Lung (tissue), 17 donors: ENCODE measurements at places on chromosomes 6 and 20. TPM values are rescaled to one million over a fixed set of nuclear protein-coding genes. Genes with fewer than 3 reads are reported as not detected.

Gene BPIFB2
- 2.3 TPM for total RNA-seq

Gene HCRTR2
- total RNA-seq: not detected

Gene CCDC167
- 19.3 TPM for total RNA-seq

Gene FOXP4
- total RNA-seq: 22.6 TPM

GRCh38 chr6:16731478-16732051 is 29.7 kb downstream of the ATXN1 start:
- DNase-seq: peak; percentile 66
- no peaks in the 10 kb centered on the region for H3K27me3 ChIP-seq
- peaks cover 23% of the 10 kb centered on the region for H3K4me1 ChIP-seq

GRCh38 chr6:163955096-163955495 is 540.6 kb downstream of the QKI start:
- no peaks in the 10 kb centered on the region for H3K4me1 ChIP-seq
- H3K27ac ChIP-seq: no peak overlapping the region
- no peaks in the 10 kb centered on the region for H3K27me3 ChIP-seq

GRCh38 chr6:49541210-49541724 is 9.2 kb upstream of the C6orf141 start:
- DNase-seq: no peak
- H3K36me3 ChIP-seq: no peaks in the 10 kb centered on the region
- H3K4me3 ChIP-seq: no peak overlapping the region
- H3K27ac ChIP-seq: no peak overlapping the region
- H3K4me1 ChIP-seq: no peaks in the 10 kb centered on the region

- H3K27me3 ChIP-seq: no peaks in the 10 kb centered on the region
- H3K4me3 ChIP-seq: no peak overlapping the region
- no peaks in the 10 kb centered on the region for H3K4me1 ChIP-seq
- DNase-seq: no peak
- H3K36me3 ChIP-seq: peaks cover 10% of the 10 kb centered on the region
These were observed 112.1 kb downstream of the FARS2 start for GRCh38 chr6:5373430-5373829.

- no peak overlapping the region for H3K4me3 ChIP-seq
- H3K27ac ChIP-seq: no peak overlapping the region
- DNase-seq: no peak
These were observed 223.0 kb upstream of the LRFN2 start for GRCh38 chr6:40810171-40810570.

DNA sequence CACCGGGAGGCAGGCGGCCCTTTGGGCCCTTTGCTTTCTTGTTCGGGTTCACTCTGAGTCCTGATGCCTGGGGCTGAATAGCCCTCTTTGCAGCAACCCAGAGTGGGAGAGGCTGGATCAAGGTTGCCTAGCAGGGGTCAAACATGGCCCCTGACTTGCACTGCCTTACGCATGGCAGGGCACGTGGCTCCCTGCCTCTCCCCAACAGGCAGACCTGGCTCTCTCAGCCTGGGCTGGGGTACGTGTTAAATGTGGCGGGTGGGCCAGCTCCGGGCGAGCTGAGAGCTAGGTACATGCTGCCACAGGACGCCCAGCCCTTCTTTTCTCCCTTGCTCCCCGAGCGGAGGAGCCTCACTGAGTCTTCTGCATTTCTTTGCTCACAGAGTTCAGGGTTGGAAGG is 7.3 kb downstream of the C6orf132 start:
- no peaks in the 10 kb centered on the region for H3K36me3 ChIP-seq
- no peaks in the 10 kb centered on the region for H3K27me3 ChIP-seq
- no peak overlapping the region for H3K4me3 ChIP-seq
- no peak overlapping the region for H3K27ac ChIP-seq

- no peak overlapping the region for H3K4me3 ChIP-seq
- DNase-seq: no peak
- no peak overlapping the region for H3K27ac ChIP-seq
- H3K27me3 ChIP-seq: no peaks in the 10 kb centered on the region
These were observed 39.2 kb upstream of the CST7 start for GRCh38 chr20:24909861-24910260.
